ENCODE measurements at places on chromosomes 5 and 9.

- DNase-seq: no peak
These were observed 376.6 kb downstream of the PTPRD start for GRCh38 chr9:10236161-10236560.

DNA sequence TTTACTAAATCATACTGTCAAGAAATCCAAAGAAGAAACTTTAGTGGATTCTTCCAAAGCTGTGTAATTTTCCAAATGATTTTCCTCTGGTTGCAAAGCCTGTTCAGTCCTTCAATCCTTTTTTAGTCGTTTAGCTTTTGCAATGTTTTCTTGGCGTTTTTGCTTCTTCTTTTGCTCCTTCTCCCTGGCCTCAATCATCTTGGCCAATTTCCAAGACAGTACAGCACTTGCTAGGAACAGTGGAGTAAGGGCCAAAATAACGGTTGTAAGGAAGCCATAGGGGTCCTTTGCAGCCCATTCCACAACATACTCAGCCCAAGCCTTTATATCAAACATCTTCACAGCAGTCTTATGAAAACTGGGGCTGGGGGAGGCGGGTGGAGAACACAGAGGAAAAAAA lies 2.4 kb downstream of the SMIM15 start:
- no peak for DNase-seq

DNA sequence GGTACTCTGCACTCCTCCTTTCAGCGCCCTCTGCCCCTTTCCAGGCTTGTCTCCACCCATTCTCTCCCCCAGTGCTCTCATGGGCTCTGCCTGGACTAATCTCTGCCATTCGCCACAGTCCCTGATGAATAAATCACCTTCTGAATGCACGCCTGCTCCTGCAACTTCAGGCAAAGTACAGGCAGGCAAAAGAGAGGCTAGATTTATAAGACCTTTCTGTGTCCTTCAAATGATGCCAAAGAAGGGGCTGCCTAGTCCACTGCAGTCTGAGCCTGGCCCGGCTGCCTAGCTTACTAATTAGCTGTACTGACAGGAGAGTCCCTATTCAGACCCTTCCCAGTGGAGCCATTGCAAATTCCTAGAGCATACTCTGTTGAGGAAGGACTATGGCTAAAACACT lies 7.4 kb downstream of the FGF1 start:
- no peak for DNase-seq

DNA sequence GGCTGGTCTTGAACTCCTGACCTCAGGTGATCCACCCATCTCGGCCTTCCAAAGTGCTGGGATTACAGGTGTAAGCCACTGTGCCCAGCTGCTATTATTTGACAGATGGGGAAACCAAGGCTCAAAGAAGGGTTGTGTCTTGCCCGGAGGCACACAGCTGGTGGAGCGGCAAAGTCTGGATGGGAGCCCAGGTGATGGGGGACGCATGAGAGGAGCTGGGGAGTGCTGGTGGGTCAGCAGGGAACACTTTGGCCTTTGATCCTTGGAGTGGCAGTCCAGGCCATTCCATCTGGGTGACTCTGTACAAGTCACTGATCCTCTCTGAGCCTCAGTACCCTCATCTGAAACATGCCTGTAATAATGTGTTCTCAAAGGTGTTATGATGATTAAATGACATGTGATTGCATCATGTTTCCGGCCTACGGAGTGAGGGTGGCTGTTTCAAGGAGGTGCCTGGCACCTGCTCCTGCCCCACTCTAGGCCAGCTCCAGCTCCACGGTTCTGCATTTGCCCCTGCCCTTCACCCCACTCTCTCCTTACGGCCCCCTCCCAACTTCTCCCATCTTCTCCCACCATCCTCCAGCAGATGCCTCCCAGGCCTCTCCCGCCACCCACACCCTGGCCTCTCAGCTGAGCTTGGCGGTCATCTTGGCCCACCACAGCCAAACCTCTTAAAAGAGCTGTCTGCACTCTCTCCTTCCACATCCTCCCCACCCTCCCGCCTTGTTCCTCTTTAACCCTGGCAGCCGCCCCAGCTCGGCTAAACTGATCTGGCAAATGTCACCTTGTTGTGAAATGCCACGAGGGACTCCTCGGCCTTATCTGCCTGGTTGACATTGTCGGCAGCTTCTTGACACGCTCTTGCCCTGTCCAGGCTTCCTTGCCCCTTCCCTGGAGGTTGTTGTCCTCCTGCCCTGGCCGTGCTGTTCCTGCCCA lies 5.5 kb upstream of the DBN1 start:
- DNase-seq: no peak

DNA sequence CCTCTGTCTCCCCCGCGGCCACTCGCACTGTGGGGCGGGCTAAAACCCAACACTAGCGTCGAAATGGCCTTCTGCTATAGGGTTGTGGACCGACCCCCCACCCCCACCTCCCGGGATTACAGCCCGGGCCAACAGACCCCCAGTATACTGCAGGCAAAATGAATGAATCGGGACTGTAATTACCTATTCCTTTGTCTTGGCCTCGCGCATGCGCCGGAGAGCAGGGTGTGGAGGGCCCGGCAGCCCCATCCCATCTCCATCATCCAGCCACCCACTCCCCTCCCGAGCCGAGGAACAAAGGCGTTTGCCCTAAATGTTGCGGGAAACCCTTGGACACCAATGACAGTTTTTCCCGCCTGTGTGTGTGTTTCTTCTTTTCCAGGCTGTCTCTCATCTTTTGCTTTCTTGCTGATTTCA lies 1.6 kb downstream of the BASP1 start:
- DNase-seq: no peak

GRCh38 chr5:179215576-179215975 lies 129.7 kb downstream of the ADAMTS2 start:
- no peak for DNase-seq

GRCh38 chr9:106482733-106483132 lies 380.2 kb upstream of the ZNF462 start:
- no peak for DNase-seq
